ENCODE measurements at places on chromosomes 11 and 22.

DNA sequence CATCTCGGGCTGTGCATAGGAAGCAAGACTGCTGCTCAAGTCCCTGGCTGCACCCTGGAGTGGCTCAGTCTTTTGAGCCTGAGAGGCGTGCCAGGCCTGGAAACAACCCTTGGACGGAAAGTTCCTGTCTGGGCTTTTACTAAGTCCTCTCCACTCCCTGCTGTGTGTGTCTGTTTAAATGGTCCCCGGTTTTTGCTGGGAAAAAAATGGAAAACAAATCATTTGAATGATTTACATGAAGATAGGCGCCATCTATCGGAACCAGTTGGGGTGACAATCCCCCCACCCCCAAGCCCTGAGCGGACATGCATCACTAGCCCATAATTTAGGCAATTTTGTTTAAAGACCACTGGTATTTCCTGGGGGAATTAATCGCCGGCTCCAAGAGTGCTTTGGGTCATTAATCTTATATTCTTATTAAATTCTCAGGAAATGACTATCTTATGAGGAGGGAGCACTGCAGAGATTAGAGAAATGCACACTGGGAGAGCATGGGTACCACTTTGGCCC lies 2.7 kb upstream of the GAB2 start:
- peak; percentile 54 for DNase-seq

GRCh38 chr11:34208266-34209135 lies 103.1 kb downstream of the NAT10 start:
- no peak for DNase-seq

GRCh38 chr11:122663056-122663740 lies 7.7 kb downstream of the UBASH3B start:
- no peak for DNase-seq

- DNase-seq = peak; percentile 64
These were observed 12.7 kb downstream of the RPL3 start for GRCh38 chr22:39306456-39307361.

- DNase-seq = no peak
These were observed 5.1 kb downstream of the VSIG10L2 start for GRCh38 chr11:125950696-125951651.

DNA sequence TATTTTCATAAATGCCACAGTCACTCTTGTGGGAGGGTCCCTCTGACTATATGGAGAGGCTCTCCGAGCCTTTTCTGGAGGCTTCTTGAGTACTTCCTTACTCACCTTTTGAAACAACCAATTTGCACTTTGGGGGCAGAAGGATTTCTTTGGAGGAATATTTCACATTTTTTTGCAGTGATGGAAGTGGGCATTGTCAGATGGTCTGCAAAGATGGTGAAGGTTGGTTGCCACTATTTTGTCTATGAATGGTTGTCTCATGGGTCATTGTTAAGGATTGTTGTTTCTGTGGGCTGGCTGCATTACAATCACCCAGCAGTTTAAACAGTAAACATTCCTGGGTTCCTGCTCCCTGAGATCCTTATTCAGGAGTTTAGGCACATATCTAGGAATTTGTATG lies 388.2 kb downstream of the TMEM135 start:
- DNase-seq = no peak

GRCh38 chr11:67282155-67282875 lies 6.8 kb upstream of the ANKRD13D start:
- DNase-seq = no peak

GRCh38 chr11:15589070-15589626 lies 474.4 kb downstream of the INSC start:
- DNase-seq = no peak

GRCh38 chr11:118212131-118212725 lies 12.6 kb downstream of the JAML start:
- DNase-seq = no peak

- no peak for DNase-seq
These were observed 4.2 kb upstream of the SYT8 start for GRCh38 chr11:1830322-1831223.

DNA sequence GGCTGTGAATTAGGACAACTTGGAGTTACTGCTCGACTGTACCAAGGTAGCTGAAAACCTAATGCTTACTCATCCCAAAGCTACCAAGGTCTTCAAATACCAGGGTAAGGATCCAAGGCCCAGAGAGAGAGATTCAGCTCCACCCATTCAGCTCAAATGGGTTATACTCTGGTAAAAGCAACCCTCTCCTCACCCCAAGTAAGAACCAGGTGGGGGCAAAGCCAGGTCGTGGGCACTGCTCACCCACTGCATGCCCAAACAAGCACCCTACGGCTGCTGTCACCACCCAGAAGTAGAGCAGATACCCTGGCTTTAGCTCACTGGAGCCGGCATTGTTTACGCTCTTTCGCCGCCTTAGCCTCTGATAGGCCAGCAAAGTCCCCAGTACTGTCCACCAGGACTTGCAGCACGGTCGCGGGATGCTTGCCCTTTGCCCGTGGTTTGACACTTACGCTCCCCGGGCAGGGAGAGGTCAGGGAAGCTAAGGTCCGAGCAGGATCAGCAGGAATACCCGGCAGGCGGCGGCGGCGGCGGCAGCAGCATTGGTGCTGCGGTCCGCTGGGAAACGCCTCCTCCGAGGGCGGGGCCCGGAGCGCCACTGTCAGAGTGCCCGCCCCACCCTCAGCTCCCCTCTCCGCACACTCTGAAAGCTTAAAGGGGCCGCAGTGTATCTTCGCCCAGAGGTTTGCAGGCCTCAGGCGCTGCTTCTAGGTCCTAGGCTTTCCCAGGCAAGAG lies 19.6 kb downstream of the CKAP5 start:
- DNase-seq = peak; percentile 55

GRCh38 chr11:114025329-114025907 lies 34.1 kb upstream of the ZBTB16 start:
- DNase-seq = no peak

DNA sequence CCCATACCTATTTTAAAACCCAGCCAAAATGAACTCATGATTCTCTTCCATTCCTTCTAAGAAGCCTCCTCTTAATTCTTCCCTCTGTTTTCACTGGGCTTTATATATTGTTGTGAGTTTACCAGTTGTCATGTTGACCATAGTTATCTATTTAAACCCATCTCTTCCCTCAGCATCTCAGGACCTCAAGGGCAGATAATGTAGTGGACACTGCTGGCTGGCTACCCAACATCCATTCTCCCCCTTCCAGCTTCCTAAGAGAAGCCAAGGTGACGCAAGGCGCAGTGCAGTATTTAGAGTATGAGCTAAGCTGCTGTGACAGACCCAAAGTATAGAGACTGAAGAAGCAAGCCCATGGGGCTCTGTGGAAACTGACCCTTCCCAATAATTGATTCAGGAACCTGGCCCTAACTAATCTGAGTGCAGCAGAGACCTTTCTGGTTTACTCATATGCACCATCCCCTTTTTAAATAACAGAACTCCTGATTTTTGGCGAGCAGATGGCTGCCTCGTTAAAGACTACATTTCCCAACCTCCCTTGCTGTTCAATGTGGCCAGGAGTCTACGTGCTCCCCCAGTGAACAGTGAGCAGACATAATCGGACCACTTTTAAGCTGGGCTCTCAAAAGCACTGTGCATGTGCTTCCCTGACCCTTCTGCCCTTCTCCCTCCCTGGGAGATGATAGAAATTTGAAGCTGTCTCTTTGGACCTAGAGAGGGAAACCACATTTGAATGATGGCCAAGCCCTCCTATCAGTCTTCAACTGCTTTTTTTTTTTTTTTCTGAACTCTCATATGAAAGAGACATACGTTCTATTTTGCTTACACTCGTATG lies 28.1 kb upstream of the CREB3L1 start:
- DNase-seq = no peak

GRCh38 chr11:99534812-99535211 lies 514.1 kb downstream of the CNTN5 start:
- no peak for DNase-seq

DNA sequence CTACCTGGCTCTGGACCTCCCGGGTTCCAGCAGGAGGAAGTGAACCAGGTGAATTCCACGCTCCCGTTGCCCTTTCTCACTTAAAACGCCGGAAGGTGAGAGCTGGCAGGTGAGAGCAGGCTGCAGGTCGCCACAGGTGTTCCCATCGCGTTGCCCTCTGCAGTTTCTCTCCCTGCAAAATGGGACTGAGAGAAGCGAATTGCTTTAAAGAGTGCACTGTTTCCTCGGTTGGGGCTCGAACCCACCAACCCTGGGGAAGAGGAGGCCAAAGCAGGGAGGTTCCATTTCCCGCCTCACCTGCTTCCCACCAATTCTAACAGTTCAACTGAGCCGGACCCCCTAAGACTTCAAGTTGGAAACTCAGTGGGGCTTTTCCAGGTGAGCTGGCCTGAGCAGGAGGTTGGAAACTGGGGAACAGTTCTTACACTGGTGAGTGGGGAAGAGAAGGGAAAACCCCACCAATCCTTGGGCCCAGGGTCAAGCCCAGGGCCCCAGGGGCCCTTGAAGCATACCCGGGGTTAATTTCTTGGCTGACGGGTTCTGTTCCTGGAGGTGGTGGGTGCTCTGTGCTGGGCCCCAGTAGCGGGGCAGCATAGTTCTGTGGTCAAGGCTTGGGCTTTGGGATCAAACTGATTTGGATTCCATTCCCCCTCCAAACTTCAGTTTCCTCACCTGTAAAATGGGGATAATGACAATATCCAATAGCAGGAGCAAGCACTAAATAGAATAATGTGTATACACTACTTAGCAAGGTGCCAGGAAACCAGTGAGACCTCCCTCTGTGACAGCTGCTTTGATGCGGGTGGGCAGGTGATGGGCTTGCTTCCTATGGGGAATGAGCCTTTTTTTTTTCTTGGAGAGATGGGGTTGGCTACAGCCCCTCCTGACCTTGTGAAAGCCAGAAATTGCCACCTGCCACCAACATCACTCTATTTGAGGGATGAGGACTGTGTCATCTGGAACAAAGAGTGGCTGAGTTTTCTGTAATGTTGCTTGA lies 788 bp downstream of the CD82 start:
- DNase-seq = peak; percentile 19

DNA sequence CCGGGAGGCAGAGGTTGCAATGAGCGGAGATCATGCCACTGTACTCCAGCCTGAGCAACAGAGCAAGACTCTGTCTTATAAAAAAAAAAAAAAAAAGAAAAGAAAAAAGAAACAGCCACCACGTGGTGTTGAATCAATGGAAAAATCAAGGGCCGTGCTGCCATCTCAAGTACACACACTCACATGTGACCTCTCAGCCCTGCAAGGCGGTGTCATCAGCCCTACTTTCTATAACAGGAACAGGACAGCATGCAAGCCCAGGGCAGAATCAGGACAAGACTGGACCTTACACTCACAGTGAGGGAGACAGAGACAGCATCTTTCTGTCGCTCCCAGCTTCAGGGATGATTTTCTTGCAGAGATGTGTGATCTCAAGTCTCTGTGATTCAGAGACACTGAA lies 179.6 kb downstream of the MPPED1 start:
- no peak for DNase-seq

GRCh38 chr11:35285471-35285870 lies 133.9 kb downstream of the SLC1A2 start:
- no peak for DNase-seq

DNA sequence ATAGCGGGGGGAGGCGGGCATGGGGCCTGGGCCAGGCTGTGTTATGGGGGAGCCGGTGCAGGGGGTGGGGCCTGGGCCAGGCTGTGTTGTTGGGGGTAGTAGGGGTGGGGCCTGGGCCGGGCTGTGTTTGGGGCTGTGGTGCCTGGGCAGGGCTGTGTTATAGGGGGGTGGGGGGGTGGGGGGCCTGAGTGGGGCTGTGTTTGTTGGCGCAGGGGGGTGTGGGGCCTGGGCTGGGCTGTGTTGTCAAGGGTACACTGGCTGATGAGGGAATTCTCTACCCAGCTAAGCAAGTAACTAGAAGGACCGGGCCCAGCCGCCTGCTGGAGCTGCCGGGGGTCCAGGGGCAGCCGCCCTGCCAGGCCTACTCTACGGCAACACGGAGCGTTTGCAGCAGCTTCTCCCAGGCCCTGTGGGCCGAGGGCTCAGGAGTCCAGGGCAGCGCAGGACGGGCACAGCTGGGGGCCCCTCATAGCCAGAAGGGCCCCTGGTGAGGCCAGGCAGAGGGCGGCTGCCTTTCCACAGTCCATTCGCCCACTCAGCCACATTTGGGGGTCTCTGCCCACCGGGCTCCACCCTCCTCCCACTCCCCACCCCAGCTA lies 10.1 kb upstream of the PIM3 start:
- no peak for DNase-seq

Measured in CD4-positive, alpha-beta T cell treated with Interleukin-2 at 100 ng/mL for 4 hours (primary cell).